Left ventricle myocardium inferior (tissue), 1 donor: ENCODE measurements at places on chromosomes 4 and X. TPM values are rescaled to one million over a fixed set of nuclear protein-coding genes. Genes with fewer than 3 reads are reported as not detected.

JADE3 gene
- 6.3 TPM for total RNA-seq

MAP9 gene
- total RNA-seq, result 6.6 TPM

NPY2R gene
- total RNA-seq, result not detected

MOB1B gene
- 18.3 TPM for total RNA-seq

OPHN1 gene
- 5.0 TPM for total RNA-seq

MAGEB1 gene
- not detected for total RNA-seq

ZFP42 gene
- total RNA-seq, result not detected

ELF4 gene
- total RNA-seq, result 2.2 TPM

GATA1 gene
- total RNA-seq, result not detected

CCDC158 gene
- 0.11 TPM for total RNA-seq

IL1RAPL1 gene
- 1.9 TPM for total RNA-seq

FNIP2 gene
- total RNA-seq, result 44.0 TPM

TLR10 gene
- total RNA-seq, result not detected

PNMA3 gene
- total RNA-seq, result 1.8 TPM

NKX3-2 gene
- total RNA-seq, result not detected

NDUFA1 gene
- total RNA-seq, result 584 TPM

SMARCA1 gene
- 31.3 TPM for total RNA-seq

SCD5 gene
- 4.5 TPM for total RNA-seq

CLDN22 gene
- total RNA-seq, result not detected

SEPSECS gene
- 4.9 TPM for total RNA-seq

GC gene
- not detected for total RNA-seq

SYTL5 gene
- 0.41 TPM for total RNA-seq

ART3 gene
- total RNA-seq, result 105 TPM

SUPT20HL2 gene
- not detected for total RNA-seq

ANAPC10 gene
- total RNA-seq, result 15.4 TPM

KLHL2 gene
- 8.4 TPM for total RNA-seq

S100P gene
- total RNA-seq, result not detected

FGG gene
- total RNA-seq, result not detected

TMEM156 gene
- total RNA-seq, result not detected

CHIC2 gene
- total RNA-seq, result 9.1 TPM

ARHGAP10 gene
- total RNA-seq, result 59.7 TPM

SLIT2 gene
- 6.0 TPM for total RNA-seq

CXCL3 gene
- total RNA-seq, result 0.30 TPM

H2BW2 gene
- total RNA-seq, result not detected
